NCI-H2029 treated with DMSO at 0.1 percent for 48 hours (cell line): ENCODE measurements at places on chromosomes 4 and X.

DNA sequence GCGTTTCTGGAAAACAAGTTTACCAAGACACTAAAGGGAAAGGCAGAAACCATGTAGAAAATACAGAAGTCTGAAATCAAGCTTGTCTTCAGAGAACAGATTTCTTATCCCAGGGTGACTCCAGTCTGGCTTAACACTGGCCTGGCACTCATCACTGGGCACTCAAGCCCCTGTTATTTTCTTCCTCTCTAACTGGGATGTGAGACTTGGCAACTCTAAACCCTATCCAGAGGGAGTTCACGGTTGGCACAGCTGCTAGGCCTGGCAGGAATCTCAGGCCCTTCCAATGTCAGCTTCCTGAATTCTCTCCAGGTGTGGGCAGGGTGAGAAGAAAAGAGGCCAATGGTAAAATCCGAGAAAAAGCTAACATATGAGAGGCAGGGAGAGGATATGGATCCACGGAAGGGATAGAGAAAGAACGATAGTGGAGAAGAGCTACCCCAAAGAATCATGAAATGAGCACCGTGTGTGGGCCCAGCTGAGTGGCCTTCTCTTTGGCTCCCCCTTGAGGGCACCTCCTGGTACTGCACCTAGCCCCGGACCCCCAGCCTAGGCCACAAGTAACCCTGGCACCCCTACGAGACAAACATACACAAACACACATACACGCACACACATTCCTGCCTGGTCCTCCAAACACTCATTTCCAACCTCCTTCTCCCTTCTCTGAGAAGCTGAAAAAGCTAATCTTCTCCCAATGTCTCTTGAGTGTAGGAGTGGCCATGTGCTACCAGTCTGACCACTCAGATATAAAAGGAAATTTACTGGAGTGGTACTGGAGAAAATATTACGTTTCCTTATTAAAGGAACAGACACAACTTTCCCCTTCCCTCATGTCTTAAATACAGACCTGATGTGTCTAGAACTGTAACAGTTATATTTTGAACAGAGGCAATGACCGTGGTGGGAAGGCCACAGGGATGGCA lies 16.6 kb upstream of the PTCHD1 start:
- DNase-seq = no peak

DNA sequence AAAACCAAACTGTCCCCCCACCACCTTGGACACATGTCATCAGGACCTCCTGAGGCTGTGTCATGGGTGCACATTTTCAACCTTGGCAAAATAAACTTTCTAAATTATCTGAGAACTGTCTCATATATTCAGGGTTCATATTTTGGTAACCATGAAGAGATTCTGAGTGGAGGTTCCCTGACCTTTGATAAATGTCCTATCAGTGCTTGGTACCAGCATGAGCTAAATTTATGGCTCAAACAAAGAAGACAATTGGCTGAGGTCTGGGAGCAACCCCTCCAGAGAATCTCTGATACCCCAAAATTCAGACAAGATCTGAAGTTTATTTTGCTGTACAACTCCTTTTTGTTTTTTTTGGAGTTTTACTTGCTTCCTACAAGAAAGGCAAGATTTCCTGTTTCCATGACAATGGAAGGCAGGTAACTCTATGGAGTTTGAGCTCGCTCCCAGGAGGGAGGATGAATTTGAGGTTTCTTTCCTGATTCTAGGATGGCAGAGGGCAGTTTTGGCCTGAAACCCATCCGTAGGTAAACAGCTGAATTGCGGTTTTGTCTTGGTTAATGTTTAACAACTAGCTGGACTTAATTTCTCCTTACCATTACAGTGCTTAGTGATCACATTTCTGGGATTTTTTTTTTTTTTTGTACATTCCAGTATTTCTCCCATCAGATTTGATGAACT lies 14.5 kb downstream of the UGT2B15 start:
- DNase-seq = no peak

DNA sequence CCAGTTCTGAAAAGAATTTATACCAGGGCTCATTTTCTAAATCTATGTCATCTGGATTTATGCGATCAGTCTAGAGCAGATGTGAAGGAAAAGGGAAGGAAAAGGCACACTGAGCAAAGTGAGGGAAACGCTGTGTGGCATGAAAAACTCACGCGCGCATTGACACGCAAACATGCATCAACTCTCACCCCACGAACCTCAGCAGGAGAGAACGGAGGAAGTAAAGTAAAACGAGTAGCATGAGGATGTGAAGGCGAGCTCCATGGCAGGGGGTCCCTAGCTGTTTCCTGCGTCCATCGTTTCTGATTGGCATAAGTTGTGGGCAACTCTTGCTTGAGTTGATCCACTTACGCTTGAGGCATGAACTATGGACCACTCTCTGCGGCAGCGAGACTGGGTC lies 102.8 kb upstream of the PDLIM3 start:
- no peak for DNase-seq

- no peak for DNase-seq
Measured at GRCh38 chr4:1249731-1250526, 999 bp upstream of the CTBP1 start.

- DNase-seq = no peak
Measured at GRCh38 chr4:17580969-17581368, 4.0 kb downstream of the LAP3 start.

DNA sequence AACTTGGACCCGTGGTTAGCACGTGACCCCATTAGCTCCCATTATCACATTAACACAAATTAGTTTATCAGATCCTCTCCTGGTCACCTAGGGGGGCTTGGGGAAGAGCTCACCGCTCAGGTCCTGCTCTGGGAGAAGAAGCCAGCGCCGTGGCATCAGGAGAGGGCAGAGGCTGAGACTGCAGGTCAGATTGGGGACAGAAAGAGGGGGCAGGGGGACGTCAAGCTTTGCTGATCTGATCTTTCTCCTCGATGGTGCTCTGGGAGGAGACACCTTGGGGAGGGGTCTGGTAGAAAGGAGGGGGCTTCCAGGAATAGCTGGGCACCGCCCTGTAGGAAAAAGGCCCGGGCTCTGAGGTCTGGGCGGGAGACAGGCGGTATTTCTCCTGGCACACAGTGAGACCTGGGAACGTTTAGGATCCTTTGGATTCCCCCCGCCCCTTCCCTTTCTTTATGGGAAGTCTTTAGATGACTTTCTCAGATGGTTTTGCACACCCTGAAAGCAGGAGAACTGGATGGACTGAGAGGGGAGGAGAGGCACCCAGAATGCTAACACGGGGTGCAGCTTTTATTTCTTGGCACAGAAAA lies 9.1 kb upstream of the ELF4 start:
- DNase-seq = no peak

DNA sequence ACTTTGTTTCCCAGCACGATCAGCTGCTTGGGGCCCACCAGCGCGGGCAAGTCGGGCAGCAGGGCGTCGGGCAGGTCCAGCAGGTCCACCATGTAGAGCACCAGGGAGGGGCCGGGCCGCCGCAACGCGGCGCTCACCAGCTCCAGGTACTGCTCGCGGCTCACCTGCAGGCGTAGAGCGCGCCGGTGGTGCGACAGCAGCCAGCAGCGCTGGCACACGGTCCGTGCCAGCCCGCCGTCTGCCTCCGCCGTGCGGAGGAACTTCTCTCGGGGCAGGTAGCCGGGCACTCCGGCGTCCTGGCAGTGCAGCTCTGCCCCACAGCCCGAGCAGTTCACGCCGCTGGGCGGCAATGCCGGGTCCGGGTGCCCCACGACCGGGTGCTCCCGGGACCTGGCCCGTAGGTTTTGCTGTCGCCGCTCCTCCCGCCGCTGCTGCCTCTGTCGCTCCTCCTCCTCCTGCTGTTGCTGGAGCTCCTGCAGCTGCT lies 527 bp downstream of the NOA1 start:
- no peak for DNase-seq

DNA sequence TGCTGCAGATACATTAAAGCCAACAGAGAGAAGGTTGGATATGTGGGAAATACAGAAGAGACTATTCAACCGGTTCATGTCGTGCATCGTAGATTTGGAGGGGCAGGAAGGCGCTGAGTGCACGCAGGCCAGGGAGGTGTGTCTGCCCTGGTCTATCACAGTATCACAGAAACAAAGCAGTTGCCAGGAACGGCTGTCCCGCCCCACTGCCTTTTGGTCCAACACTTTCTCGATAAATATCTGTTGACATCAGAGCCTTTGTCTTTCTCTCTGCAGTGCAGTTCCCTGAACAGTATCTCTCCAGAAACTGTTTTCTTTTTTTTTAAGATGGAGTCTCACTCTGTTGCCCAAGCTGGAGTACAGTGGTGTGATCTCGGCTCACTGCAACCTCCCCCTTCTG lies 151.1 kb upstream of the BCOR start:
- DNase-seq = no peak

- no peak for DNase-seq
Measured at GRCh38 chrX:137198040-137198439, 164.2 kb upstream of the GPR101 start.

- no peak for DNase-seq
Measured at GRCh38 chrX:2708592-2709188, 17.6 kb downstream of the CD99 start.

DNA sequence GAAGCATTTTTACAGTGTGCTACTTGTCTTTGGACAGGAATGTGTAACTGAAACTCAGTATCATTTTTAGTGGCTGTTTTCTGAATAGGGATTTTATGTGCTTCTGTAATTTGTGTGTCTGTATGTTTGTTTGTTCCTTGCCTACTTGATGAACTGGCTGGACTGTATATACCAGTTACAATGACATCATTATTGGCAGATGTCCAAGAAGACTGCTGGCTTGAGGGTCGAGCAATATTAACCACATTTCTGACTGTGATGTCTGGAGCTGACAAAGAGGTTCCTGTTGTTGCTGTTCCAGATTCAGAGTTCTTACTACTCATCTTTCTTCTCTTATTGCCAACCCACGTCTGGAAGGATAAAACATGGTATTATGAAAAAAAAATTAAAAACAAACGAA lies 33.0 kb downstream of the HDX start:
- DNase-seq = no peak

DNA sequence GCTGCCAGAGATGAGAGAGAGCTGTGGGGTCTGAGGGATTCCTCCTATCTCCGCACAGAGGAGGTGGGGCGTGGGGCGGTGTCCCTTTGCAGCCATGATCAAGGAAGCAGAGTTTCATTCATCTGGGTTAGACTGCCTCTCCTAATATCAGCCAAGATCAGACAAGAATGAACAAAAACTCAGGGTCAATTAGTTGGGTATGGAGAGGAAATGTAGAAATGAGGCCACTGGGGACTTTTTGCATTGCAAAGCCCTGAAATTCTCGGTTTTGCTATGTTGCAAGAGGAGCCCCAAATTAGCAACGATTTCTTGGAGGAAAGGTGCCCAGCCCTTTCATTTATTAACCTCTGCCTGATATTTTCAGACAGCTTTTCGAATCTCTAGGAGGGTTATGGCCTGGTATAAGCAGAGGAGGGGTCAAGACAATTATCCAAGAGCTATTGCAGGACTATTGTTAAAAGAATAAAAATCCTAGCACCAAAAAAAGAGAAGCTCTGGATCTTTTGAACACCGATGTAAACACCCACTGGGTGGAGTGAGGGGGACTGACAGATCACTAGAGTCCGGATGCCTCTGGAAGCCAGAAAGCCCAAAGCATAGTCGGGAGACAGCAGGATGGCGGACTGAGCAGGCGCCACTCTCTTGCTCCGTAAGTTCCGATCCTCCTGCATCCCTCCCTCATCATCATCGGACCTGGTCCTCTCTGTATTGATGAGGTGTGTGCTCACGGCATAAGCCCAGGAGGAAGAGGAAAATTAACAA lies 34.4 kb upstream of the ACSL1 start:
- DNase-seq = no peak

GRCh38 chr4:2251073-2251794 lies 9.3 kb upstream of the HAUS3 start:
- DNase-seq = no peak

DNA sequence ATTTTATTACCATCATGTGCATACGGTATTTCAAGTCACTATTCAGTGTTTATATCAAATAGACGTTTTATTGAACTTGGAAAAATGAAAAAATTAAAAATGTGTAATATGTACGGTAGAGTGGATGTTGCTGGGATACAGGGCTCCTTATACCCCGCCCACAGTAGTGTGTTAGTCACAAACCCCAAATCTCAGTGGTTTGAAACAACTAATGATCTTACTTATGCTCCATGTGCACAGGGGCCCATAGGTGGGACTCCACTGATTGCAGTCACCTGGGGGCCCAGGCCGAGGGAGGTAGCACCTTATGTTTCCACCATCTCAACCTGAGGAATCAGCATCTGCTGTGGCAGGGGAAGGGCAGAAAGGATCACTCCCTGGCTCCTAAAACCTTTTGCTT lies 18.1 kb downstream of the LSM6 start:
- DNase-seq = no peak

- DNase-seq = no peak
Measured at GRCh38 chr4:77797239-77797638, 21.9 kb downstream of the CNOT6L start.

- no peak for DNase-seq
Measured at GRCh38 chrX:15761564-15762191, 23.6 kb downstream of the CA5B start.

GRCh38 chr4:39446842-39447573 lies 11.7 kb downstream of the RPL9 start:
- DNase-seq = peak; percentile 37

DNA sequence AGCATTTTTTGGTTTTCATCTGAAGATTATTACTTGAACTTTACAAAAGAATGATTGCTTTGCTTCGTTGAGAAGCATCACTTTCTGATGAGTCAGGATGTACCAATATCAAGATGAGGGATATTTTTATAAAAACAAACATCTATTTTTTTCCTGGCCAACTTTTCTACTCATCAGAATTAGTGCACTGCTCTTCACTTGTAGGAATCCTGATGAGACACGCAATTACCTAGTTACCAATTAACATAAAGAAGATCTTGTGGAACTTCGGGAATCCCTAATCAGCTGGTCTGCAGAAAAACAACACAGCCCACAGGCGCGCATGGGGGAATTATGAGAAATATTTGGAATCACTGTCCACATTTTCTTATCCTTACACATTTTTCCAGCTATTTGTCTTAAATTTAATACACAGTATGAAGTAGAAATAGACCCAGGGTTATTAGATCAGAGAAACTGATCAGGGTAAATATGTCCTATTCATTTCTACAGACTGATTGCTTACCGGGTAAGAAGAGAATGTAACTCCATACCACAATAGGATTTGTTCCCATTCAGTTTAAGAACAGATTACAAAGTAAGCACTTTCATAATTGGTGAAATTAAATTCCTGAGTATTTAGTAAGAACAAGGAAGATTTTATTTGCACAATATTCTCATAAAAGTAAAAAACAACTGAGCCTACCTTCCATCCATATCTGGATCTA lies 50.9 kb downstream of the MFAP3L start:
- DNase-seq = no peak

- no peak for DNase-seq
Measured at GRCh38 chr4:84481860-84482245, 17.2 kb downstream of the NKX6-1 start.
